ENCODE measurements at places on chromosomes 6 and 20.

DNA sequence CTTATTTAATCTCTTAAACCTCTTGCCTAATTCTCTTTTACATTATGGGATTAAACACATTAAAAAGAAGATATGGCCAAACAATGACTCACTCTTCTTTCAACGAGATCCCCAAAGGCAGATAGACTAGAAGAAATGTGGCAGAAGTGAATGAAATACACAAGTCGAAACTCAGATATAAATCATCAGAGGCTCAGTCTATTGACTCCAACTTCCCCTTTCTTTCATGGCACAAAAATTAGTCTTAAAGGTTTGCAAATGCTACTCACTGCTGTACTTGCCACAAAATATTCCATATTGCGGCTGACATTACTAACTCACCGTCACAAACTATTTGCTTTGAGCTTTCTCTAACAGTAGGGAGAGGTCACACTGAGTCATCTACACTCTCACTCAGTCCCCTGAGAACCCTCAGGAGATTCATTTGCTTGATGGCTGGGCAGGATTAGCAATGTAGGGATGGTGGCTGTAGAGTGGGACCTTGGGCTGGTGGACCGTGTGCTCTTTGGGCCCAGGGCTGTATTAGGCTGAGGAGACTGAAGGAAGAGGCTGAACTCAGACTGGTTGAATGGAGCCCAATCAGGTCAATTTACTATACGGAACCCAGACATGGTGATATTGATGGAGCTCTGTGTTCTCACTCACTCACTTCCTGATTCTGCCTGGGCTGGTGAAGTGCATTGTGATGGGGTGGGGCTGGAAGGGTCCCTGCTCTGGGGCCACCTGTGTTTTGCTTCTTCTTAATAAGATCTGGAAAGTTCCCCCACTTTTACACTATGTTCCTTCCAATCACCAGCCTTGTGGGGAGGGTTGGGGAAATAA is 42.8 kb upstream of the UBR2 start:
- no peak for DNase-seq

DNA sequence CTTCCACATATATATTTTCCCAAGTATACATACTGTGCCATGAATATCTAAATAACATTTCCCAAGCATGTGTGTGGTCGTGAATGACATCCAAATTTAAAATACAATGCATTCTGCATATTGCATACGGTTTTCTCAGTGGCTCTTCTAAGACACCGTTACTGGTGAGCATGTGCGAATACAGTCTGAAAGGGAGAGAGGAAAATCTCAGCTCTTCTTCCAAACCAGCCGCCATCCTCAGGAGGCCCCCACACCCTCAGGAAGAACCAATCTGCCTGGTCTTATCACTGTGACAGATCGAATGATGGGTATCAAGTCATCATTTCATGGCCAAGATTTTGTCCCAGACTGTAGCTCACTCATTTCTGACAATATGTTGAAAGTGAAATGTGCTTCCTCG is 50.7 kb downstream of the ADAT2 start:
- no peak for DNase-seq

DNA sequence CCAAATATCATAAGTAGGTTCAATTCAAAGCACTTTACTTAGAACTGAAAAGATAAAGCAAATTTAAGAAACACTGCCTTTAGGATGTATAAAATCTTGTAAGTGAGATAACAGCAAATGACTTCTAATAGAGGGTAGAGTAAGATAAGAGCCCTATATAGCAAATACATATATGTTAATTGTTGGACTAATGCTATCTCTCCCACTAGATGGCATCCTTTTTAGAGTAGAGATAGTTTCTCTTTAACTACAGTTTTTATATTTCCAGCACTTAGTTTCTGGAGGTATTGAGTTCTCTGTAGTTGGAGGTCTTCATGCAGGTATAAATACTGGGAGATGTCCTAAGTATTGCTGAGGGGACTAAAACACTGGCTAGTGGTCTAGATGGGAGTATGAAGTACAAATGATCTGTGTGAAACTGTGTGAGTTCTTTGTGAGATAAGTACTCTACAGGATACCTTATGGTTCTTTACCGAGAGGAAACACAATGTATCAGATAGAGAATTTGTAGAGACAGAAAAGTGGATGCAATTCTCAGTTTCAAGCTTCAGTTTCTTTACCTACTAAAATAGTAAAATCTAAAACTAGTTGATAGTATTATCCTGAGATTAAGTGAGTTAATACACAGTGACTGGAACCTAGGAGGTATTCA is 399.3 kb downstream of the KHDRBS2 start:
- no peak for DNase-seq

DNA sequence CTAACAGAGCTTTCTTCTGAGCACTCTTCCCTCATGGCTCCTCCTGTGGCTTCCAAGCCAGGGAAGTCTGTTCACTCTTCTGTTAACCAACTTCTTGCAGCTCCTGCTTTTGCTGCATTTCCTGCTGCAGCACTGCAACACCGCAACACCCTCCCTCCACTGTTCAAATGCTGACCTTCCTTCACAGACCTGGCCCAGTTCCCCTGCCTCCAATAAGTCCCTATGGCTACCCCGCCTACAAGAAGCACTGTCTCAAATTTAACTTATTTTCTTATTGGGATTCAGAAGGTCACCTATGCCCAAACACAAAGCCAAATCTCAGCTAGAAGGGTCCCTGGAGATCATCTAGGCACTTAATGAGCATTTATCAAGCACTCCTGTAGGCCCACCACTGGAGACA is 44.6 kb downstream of the ELMO2 start:
- no peak for DNase-seq

DNA sequence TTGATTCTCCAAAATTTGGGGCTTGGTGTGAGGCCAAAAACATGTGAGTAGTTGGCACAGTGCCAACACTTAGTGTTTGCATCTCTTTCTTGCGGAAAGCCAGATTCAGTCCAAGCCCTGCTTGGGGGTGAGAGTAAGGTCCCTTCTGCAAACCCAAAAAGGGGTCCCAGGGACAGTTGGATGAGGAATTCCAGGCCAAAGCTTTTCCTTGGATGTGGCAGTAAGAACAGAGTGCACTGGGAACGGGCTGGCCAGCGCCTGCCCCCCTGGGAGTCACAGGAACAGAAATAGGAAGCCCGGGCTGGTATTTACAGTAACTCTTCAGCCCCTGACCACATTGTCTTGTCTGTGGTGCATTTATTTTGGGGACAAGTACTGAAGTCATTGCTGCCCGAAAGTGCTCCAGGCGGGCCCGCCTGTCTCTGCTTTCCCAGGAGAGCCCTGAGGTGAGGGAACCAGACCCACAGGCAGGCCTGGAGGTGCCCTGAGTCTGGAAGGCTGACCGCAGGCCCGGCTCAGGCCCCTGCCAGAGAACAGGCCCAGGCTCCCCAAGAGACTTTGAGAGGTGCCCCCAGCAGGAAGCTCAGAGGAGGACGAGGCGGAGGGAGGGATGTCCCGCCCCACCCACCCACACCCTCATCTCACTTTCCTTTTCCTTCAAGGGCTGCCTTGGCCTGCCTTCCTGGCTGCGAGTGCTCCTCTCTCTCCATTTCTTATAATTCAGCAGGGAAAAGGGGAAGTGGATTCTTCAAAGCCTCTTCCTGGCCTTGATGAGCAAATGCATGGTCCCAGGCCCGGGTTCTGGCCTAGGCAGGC is 218.4 kb downstream of the MAFB start:
- DNase-seq = no peak

DNA sequence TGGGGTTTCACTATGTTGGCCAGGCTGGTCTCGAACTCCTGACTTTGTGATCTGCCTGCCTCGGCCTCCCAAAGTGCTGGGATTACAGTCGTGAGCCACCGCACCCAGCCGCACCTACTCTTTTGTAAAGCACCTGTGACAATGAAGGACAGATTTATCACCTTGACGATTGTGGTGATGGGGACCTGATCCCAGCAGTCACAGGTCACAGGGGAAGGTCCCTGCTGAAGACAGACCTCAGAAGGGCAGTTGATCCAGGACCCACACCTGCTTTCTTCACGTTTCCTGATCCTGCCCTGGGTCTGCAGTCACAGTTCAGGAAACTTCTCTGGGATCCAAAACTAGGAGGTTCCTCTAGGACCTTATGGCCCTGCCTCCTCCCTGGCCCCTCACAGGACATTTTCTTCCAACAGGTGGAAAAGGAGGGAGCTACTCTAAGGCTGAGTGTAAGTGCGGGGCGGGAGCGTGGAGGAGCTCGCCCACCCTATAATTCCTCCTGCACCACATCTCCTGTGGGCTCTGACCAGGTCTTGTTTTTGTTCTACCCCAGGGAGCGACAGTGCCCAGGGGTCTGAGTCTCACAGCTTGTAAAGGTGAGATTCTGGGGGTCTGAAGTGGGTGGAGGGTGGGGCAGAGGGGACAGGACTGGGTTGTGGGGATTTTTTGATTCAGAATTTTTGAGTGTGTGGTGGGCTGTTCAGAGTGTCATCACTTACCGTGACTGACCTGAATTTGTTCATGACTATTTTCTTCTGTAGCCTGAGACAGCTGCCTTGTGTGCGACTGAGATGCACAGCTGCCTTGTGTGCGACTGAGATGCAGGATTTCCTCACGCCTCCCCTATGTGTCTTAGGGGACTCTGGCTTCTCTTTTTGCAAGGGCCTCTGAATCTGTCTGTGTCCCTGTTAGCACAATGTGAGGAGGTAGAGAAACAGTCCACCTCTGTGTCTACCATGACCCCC is 3.0 kb downstream of the HLA-E start:
- peak; percentile 36 for DNase-seq

- DNase-seq = no peak
Measured at GRCh38 chr20:56925082-56925830, 296.1 kb downstream of the TFAP2C start.

DNA sequence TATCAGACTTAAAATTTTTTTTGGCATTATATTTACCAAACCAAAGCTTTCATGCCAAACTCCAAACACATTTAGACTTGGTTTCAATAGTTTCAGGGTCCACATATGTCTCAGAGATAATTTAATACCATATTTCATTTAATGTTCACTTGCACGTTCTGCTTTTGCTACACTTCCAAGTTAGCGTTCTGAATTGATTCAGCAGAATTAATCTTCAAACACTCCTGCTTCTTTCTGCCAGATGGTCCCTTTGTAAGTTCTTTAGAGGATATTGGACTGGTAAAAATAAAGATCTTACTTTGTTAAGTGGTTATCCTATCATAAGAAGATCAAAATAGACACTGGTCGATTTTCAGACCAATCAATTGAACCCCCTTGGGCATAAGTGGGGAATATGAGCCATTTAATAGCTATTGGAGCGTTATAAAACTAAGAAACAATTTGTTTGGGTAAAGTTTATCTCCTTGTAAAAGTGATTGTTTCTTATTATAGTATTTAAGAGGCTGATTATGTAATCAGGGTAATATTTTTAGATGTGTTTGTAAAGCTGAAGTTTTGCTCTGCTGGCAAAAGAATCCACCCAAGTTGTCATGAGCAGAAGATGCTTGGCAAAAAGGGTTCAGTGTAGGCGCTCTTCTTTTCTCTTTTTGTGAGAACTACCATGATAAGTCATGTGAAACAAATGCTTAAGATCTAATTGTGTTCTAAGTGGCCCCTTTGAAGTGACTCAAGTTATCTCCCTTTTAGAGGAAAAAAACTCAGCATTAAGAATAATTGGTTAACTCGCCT is 92.2 kb downstream of the MCHR2 start:
- DNase-seq = no peak

GRCh38 chr6:41705311-41705995 is 30.0 kb downstream of the TFEB start:
- no peak for DNase-seq

DNA sequence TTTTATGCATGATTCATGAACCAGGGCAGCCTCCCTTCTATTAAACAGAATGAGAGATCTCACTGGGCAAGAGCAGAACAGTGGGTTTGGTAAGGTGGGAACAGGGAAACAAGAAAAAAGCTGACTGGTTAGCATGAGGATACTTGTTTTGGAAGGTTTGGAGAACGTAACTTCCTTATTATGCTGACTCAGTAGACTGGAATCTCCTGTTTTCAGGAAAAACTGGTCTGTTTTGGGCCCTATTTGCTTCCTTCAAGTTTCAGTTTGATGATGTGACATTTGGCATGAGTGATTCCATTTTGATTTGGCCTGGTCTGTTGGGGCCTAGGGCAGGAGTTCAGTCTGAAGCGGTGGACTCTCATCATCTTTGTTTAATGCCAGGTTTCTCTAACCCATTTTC is 172.0 kb downstream of the MYLK4 start:
- DNase-seq = no peak

DNA sequence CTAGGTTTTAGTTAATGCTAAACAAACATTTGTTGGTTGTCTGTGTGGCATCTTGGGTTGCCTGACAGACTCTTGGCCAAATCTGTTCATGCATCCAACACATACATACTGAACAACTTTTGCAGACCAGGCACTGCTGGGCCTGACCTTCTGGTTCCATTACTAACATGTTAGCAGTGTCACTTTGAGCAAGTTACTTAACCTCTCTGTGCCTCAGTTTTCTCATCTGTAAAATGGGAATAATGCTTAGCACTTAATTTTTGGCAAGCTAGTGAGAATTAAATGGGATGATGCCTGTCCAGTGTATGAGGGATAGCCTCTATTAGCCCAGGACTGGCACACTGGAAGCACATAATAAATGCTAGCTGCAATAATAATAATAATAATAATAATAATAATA is 169.9 kb downstream of the DHX35 start:
- DNase-seq = no peak

GRCh38 chr6:75504465-75505222 is 11.0 kb upstream of the FILIP1 start:
- no peak for DNase-seq

DNA sequence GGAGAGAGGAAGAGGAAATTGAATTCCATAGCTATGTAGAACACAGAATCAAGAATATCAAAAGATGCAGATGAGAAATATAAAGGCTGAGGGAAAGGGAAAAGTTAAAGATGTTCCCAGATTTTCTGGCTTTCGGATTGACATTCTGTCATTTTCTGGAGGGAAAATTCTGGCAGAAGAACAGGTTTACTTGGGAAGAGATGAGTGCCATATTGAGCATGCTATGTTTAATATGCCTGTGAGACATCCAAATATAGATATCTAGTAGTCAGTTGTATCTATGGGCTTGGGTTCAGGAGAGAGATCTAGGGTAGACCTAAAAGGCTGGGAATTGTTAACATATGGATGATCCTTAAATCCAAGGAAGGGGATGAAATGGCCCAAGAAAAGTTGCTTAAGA is 181.9 kb upstream of the ARG1 start:
- DNase-seq = no peak

- DNase-seq = no peak
Measured at GRCh38 chr6:19999319-20000191, 162.4 kb downstream of the ID4 start.
